ENCODE measurements at places on chromosomes 12 and 14. TPM values are rescaled to one million over a fixed set of nuclear protein-coding genes. Genes with fewer than 3 reads are reported as not detected.
A peak's percentile ranks its signal among the peaks of the same experiment; 100 is the strongest.

DNA sequence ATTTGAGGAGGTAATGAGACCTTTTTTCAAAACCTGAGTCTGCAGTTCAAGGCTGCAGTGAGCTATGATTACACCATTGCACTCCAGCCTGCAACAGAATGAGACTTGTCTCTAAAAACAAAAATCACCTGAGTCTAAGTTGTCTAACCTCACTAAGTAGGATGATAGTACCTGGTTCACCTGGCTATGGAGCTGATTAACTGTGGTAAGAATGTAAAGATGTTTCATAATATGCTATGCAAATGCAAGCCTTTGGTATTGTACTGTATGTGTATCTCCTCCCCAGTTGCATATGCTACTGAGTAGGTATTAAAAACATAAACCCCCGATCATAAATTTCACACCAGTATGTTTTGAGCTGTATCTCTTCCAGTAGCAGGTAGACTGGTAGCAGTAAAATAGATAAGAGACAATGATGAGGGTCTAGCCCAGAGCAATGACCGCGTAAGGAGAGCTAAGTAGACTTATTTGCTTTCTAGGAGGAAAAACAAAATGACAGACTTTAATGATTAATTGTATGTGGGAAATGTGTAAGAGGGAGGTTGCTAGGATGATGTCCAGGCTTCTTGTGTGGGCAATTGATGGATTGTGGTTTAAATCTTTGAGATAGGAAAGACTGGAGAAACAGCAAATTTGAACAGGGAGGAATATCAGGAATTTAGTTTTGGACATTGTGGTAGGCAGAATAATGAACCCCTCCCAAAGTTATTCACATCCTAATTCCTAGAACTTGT is 41.6 kb upstream of the EGLN3 start:
- DNase-seq: no peak
- no peak overlapping the region for H3K4me3 ChIP-seq
- H3K27ac ChIP-seq: no peak overlapping the region
- peaks cover 25% of the 10 kb centered on the region for H3K4me1 ChIP-seq
- no peaks in the 10 kb centered on the region for H3K27me3 ChIP-seq

The RERG gene
- not detected for total RNA-seq

- H3K4me3 ChIP-seq: no peak overlapping the region
- no peak for DNase-seq
- H3K27me3 ChIP-seq: peaks cover 24% of the 10 kb centered on the region
- H3K36me3 ChIP-seq: peaks cover 10% of the 10 kb centered on the region
- no peak overlapping the region for H3K27ac ChIP-seq
Observed at GRCh38 chr12:25263594-25263993, 12.9 kb upstream of the KRAS start.

GRCh38 chr12:109709401-109709991 is 4.1 kb upstream of the FAM222A start:
- H3K4me1 ChIP-seq: no peaks in the 10 kb centered on the region
- H3K27me3 ChIP-seq: peaks cover 32% of the 10 kb centered on the region
- no peak overlapping the region for H3K4me3 ChIP-seq
- no peaks in the 10 kb centered on the region for H3K36me3 ChIP-seq

GRCh38 chr12:109110988-109111495 is 5.3 kb upstream of the ACACB start:
- H3K4me1 ChIP-seq: peaks cover 16% of the 10 kb centered on the region
- H3K36me3 ChIP-seq: peaks cover 2% of the 10 kb centered on the region
- no peaks in the 10 kb centered on the region for H3K27me3 ChIP-seq
- peak overlapping the region; percentile 79 for H3K4me3 ChIP-seq
- H3K27ac ChIP-seq: peak overlapping the region; percentile 86
- peak; percentile 33 for DNase-seq

DNA sequence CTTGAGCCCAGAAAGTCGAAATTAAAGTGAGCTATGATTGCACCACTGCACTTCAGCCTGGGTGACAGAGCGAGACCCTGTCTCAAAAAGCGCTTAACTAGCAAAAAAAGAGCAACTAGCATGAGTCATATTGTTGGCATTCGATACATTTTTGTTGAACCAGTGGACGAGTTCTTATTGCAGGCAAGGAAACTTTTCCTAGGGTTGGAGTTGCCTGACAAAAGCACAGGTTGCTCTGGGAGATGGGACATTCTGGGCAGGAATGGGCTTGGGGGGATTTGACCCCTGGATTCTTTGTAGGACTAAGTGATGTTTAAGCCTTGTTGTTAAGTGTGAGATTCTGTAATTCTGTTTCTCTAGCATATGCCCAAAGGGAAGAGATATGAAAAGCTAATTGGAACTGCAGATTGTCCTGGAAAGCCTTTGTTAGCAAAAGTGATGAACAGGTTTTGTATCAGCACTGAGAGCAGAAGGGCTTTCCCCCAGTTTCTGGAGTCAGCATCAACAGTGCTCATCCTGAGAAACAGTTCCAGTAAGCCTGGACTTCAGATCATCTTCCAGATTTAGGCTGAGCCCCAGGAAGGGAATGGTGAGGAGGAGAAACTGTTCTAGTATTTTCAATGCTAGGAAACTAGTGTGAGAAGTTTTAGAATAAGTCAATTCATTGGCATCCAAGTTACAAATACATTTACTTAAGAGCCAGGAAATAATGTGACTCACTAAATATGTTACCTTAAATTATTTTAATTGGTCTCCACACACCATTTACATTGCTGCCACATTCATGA is 123.1 kb downstream of the SRGAP1 start:
- H3K27me3 ChIP-seq: peaks cover 27% of the 10 kb centered on the region
- H3K27ac ChIP-seq: no peak overlapping the region

GRCh38 chr12:124497039-124497438 is 70.4 kb downstream of the NCOR2 start:
- DNase-seq: no peak
- H3K27ac ChIP-seq: peak overlapping the region; percentile 4
- no peaks in the 10 kb centered on the region for H3K27me3 ChIP-seq

DNA sequence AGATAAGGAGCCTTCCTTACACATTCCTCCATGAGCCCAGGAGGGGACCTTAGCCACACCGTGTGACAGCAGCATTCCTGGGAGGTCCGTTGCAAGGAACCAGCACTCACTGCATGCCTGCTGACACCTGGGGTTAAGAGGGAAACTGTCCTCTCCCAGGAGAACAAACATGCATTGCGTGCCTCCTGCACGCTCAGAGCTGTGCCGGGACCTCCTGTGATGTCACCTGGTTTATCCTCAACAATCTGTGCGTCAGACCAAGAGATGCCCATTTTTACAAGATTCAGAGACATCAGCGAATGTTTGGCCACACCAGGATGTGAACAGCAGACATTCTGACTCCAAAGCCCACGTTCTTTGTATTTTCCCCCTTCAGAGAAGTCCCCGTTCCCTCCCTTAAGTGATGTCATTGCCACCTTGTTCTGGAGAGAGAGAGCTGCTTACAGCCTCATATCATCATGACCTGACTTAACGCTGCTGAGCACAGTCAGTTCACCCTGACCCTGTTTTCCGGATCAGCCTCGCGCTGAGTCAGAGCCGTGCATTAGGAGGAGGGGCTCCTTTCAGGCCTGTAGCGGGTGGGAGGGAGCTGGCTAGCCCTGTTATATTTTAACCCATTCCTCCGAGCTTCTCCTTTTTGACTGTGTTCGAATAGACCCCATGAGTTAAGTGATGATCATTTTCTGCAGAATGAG is 36.2 kb downstream of the TMEM120B start:
- H3K4me1 ChIP-seq: peaks cover 3% of the 10 kb centered on the region
- no peak overlapping the region for H3K4me3 ChIP-seq
- no peak overlapping the region for H3K27ac ChIP-seq
- H3K27me3 ChIP-seq: no peaks in the 10 kb centered on the region
- no peaks in the 10 kb centered on the region for H3K36me3 ChIP-seq

The ANO2 gene
- 0.89 TPM for total RNA-seq

DNA sequence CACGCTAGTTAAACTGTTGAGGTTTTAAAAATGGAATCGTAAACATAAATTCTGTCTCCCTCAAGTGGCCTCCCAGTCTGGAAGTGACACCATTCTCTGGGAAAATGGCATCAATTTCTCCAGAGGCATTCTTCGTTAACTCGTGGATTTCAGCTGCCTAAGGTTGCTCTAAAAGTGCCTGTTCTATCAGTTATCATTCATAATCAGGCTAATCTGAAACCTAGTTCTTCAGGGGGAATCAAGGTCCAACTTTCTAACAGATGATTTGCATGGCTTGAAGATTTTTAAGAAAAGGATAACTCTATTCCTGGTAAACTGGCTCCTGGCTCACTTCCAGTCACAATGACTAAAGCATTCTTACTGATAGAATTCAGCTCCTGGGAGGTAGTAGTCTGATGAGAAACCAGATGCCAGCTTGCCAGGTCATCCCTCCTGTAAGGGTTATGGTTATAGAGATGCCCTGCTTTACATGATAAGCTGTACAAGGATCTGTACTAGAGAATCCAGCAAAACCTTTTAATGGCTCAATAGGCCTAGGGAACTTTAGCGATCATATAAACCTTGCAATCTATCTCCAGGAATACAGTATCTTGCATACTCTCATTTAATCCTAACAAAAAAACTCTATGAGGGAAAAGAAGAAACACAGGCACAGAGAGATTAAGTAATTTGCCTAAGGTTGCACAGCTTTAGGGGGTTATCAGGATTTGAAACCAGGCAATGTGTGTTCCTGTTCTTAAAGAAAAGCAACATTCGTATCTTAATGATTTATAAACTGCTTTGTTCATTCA is 1.5 kb downstream of the L3HYPDH start:
- no peaks in the 10 kb centered on the region for H3K27me3 ChIP-seq
- peak overlapping the region; percentile 92 for H3K4me3 ChIP-seq
- H3K36me3 ChIP-seq: no peaks in the 10 kb centered on the region
- peak overlapping the region; percentile 87 for H3K27ac ChIP-seq
- DNase-seq: no peak

DNA sequence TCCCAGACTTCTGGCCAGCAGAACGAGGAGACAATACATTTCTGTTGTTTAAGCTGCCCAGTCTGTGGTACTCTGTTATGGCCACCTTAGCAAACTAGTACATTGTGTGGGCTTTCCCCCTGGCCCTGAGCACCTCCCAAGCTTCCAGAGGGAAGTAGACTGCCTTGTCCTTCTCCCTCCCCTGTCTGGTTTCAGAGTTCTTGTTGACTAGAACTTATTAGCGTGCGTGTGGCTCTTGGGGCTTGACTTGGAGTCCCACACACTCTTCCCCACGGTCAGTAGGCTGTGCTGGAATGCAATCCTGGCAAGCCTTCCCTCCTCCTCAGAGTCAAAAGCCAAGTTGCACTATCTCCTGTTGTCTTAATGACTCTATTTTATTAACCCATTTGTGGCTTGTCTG is 27.7 kb downstream of the FBLN5 start:
- H3K27me3 ChIP-seq: no peaks in the 10 kb centered on the region
- H3K4me1 ChIP-seq: no peaks in the 10 kb centered on the region
- H3K27ac ChIP-seq: no peak overlapping the region

- no peaks in the 10 kb centered on the region for H3K4me1 ChIP-seq
- peaks cover 2% of the 10 kb centered on the region for H3K36me3 ChIP-seq
- no peak overlapping the region for H3K27ac ChIP-seq
- H3K27me3 ChIP-seq: peaks cover 26% of the 10 kb centered on the region
Observed at GRCh38 chr14:36394593-36394992, 74.2 kb upstream of the MBIP start.

DNA sequence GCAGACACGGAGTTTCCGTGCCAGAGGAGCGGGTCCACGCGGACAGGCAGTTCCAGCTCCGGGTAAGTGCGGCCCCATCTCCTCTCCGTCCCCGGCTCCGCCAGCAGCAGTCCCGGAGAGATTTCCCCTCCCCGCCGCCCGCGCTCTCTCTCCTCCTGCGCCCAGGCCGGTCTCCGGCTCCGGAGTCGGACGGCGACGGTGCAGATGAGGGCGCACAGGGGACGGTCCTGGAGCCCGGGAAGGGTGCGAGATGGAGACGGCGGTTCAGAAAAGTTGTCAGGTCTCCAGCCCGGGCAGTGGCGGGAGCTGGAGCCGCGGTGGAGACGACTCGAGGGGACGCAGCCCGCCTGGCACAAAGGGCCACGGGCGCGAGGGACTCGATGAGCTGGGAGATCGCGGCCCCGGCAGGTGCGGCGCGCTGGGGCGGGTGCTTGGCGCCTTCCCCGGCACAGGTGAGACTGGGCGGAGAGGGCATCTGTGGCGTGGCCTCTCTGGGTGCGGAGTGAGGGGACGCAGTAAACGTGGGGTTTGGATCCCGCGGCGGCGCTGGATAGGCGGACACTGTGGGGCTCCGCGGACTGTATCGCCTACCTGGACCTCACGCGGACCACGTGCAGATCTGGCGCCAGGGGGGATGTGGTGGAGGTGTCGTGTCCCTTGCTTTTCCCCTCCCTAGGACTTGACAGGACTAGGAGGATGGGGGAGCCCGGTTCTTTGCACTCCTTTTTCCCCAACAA is 1540.3 kb upstream of the TMEM132C start:
- H3K36me3 ChIP-seq: peaks cover 2% of the 10 kb centered on the region
- peaks cover 11% of the 10 kb centered on the region for H3K27me3 ChIP-seq
- no peak for DNase-seq
- no peak overlapping the region for H3K27ac ChIP-seq
- H3K4me1 ChIP-seq: no peaks in the 10 kb centered on the region

The PLEKHH1 gene
- 0.12 TPM for total RNA-seq

GRCh38 chr12:1913377-1914113 is 4.9 kb downstream of the CACNA2D4 start:
- H3K27ac ChIP-seq: no peak overlapping the region
- H3K4me3 ChIP-seq: peak overlapping the region; percentile 39
- peaks cover 17% of the 10 kb centered on the region for H3K4me1 ChIP-seq
- H3K36me3 ChIP-seq: no peaks in the 10 kb centered on the region
- no peak for DNase-seq

GRCh38 chr14:102930753-102931579 is 8.5 kb downstream of the AMN start:
- no peak overlapping the region for H3K4me3 ChIP-seq
- H3K36me3 ChIP-seq: no peaks in the 10 kb centered on the region
- H3K27me3 ChIP-seq: peaks cover 10% of the 10 kb centered on the region
- H3K4me1 ChIP-seq: peaks cover 8% of the 10 kb centered on the region
- no peak for DNase-seq
- H3K27ac ChIP-seq: no peak overlapping the region

The SLC25A47 gene
- total RNA-seq: not detected

DNA sequence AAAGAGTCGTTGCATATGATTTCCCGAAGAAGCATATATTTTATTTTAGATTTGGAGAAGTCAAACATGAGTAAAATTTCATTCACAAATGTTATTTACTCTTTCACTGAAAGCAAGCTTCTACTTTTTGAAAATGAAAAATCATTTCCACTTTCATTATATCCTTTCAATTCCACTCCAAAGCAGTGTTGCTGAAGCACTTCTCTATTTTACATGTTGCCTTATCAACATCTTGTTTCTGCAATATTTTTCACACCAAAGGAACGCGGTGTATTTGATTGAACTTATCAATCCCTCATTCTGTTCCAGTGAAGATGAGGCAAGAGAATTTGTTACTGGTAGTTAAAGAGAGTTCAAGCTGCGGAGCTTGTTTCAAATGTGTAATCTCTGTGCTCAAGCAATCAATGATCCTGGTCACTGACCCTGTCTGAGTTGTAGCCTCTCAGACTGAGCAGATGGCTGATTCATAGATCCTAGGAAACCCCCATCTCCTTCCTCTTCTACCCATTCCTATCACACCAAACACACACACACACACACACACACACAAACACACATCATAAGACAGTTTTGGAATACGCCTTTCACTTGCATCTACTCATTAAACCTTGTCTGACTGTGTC is 236.2 kb upstream of the FLRT2 start:
- H3K4me1 ChIP-seq: no peaks in the 10 kb centered on the region
- H3K27ac ChIP-seq: no peak overlapping the region
- H3K27me3 ChIP-seq: no peaks in the 10 kb centered on the region

- H3K4me1 ChIP-seq: peaks cover 8% of the 10 kb centered on the region
- H3K36me3 ChIP-seq: peaks cover 8% of the 10 kb centered on the region
- DNase-seq: no peak
- no peak overlapping the region for H3K4me3 ChIP-seq
- no peak overlapping the region for H3K27ac ChIP-seq
- H3K27me3 ChIP-seq: no peaks in the 10 kb centered on the region
Observed at GRCh38 chr12:92861381-92861780, 67.7 kb downstream of the EEA1 start.

The CLEC9A gene
- 0.18 TPM for total RNA-seq

Data from T-helper 17 cell (primary cell).